ENCODE measurements at places on chromosomes 11 and 22.

GRCh38 chr22:28498044-28498443 is 181.6 kb downstream of the TTC28 start:
- no peak for DNase-seq

DNA sequence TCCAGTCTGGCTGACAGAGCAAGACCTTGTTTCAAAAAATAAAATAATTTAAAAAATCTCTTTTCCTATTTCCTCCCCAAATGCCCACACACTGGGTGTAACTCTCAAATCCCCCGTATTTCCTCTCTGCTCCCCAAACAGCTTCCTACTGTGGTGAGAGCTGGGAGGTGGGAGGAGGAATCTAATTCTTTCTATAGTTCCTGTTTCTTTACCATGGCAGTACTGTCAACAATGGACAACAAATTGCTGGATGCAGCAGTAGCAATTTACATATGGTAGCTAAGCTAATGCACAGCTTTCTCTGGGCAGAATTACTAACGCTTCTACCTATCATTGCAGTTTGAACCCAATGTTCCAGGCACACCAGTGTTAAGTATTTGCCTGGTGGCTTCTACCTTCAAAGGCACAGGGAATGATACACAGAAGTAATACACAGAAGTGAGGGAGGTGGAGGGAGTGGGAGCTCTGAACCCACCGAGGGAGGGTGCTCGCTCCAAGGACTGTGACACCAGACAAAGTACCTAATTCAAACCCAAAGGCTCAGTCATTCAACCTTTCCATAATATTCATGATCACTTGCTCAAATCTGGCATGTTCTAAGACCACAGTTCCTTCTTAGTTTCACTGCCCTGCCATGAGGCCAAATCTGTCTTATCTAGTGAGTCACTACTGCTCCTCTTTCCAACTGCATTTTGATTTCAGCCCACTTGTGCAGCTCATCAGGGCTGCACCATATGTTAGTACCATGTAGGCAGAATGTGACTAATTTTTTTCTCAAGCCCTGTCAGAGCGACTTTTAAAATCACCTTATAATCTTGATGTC is 37.9 kb downstream of the CELF1 start:
- DNase-seq, result no peak

- DNase-seq, result no peak
These were observed 34.9 kb upstream of the CD82 start for GRCh38 chr11:44530413-44531115.

DNA sequence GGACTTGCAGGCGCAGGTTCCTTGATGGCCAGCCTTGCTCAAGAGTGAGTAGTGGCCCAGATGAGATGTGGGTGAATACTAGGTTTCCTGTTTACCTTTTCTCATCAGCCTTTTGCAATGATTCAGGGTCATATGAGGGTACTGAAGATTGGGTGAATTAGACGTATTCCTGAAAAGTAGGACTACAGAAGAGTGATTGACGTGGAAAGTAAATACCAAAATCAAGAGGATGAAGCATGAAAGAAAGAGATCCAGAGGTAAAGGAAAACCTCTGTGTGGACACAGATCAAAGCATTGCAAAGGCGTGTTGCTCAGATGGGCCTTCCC is 59.9 kb downstream of the CYB5R2 start:
- no peak for DNase-seq

DNA sequence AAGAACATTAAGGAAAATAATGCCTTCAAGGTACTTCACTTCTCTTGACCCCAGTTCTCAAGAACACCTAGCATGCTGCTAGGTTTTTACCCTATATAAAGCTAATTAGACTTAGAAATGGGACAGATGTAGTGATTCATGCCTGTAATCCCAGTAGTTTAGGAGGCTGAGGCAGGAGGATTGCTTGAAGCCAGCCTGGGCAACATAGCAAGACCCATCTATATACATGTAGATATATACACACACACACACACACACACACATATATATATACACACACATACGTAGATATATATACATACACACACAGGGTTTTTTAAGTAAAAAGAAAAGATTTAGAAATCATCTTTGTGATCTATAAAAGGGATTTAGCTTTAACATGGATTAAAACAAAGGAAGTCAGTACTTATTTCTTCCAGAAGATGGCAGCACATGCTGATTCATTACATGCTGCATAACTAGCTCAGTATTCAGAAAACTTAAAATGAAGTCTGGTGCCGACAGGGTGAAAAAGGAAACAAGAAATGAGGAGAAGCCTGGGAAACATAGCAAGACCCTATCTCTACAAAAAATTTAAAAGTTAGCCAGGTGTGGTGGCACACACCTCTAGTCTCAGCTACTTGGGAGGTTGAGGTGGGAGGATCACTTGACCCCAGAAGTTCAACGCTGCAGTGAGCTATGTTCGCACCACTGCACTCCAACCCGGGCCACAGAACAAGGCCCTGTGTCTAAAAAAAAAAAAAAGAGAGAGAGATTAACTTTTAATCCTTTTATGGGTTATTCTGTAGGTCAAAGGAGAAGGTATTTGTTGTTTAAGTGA is 28.5 kb upstream of the RBX1 start:
- DNase-seq, result no peak

GRCh38 chr11:88266157-88266556 is 71.4 kb downstream of the CTSC start:
- DNase-seq, result no peak

DNA sequence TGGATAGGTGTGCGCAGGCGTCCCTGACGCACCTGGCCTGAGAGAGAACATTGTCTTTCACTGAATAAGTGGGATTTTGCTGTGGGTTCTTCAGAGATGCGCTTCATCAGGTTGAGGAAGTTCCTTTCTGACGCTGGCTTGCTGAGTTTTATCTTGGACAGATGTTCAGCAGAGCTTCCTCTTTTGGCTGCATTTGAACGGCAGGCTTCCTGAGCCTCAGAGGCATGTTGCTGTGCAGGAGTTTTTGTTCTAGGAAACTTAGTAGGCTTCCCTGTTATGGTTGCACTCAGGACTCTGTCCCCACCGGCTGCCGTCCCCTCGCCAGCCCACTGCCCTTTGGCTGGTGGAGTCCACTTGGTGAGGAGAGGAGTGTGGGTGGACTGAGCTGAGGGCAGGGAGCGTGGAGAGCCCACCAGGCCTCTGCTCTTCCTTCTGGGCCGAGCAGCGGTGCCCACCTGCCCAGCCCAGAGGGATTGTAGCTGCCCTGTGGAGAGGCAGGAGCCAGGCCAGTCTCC is 17.2 kb downstream of the FRMD8 start:
- DNase-seq, result no peak

DNA sequence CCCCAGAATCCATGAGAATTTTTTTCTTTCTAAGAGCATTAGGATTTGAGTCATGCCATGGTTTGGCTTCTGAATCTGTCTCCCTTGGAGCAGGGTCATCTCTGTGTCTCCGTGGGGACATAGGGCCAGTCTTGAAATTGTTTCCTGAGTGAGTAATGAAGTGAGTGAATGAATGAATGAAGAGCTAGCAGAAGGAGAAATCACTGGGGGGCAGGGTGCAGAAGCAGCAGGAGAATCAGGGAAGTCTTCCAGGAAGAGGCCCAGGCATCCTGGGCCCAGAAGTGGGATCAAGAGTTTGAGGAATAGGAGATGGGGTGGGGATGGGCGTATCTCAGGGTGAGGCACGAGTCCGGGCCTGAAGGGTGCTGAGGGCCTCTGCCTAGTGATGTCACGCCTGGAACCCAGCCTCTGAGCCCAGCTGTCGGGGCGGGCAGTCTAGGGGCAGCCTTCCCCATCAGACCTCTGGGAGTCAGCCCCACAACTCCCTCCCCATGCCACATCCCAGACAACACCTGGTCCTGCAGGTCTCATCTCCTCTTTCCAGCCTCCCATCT is 12.5 kb upstream of the MGAT3 start:
- no peak for DNase-seq

- no peak for DNase-seq
These were observed 97.9 kb upstream of the SYT13 start for GRCh38 chr11:45384016-45384415.

DNA sequence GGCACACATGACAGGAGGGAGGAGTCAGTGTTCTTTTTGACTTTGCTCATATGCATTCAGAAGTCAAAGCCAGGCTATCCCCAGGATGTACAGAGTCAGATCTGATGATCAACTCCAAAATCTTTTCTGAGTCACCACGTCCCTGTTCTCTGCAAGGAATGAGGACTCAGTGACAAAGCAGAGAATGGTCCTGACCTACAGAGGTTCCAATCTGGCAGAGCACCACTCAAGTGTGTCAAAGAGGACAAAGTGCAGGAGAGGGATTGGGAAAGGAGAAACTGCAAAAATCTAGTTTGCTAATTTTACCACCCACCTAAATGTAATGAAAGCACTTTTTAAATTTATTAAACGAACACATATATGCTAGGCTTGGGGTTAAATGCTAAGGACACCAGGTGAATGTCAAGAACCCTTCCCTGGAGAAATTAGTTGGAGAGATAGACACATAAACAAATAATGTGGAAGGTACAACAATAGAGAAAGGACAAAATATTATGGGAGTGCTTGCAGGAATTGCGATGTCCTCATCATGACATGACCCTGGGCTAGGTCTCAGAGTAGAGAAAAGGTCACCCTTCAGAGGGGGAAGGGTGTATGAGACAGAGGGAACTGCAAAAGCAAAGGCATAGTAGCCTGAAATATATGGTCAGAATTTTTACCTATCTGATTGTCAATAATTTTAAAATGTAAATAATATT is 56.3 kb downstream of the MTNR1B start:
- no peak for DNase-seq

DNA sequence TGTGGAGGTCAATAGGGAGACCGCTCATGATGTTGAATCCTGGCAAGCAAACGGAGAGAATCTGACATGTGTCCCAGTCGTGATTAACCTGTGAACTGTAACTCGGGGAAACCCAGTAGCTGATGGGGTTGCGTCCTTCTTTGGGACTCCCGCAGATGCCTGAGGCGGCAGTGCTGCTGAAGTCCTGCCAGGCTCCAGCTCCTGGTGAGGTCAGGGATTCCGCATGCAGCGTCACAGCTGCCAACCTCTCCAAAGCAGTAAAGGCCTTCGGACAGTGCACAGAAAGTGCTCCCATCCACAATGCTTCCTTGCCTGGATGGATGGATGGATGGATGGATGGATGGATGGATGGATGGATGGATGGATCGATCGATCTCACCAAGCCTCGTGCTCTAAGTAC is 13.5 kb downstream of the KCNQ1 start:
- DNase-seq, result no peak

DNA sequence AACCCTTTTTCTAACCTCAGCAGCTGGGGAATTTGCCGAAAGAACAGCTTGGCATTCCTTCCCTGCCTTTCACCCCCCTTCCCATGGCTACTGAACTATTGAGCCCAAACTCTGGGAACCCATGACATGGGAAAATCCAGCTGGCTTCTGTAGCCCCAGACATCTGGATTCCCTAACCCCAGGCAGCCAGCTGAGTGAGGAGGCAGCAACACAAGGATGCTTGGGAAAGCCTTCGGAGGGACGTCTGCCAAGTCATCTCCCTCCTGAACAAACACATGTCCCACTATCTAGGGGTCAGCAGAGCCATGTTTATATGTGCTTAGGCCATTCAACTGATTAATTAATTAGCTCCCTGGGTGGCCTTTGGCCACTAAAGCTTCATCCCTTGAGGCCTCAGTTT is 21.6 kb downstream of the LRRC55 start:
- DNase-seq, result no peak

- DNase-seq, result no peak
These were observed 334.5 kb downstream of the TTC28 start for GRCh38 chr22:28344918-28345703.

- no peak for DNase-seq
These were observed 179.6 kb upstream of the PDGFD start for GRCh38 chr11:104343578-104343977.

- DNase-seq, result no peak
These were observed 40.3 kb upstream of the SMTN start for GRCh38 chr22:31040542-31041398.

DNA sequence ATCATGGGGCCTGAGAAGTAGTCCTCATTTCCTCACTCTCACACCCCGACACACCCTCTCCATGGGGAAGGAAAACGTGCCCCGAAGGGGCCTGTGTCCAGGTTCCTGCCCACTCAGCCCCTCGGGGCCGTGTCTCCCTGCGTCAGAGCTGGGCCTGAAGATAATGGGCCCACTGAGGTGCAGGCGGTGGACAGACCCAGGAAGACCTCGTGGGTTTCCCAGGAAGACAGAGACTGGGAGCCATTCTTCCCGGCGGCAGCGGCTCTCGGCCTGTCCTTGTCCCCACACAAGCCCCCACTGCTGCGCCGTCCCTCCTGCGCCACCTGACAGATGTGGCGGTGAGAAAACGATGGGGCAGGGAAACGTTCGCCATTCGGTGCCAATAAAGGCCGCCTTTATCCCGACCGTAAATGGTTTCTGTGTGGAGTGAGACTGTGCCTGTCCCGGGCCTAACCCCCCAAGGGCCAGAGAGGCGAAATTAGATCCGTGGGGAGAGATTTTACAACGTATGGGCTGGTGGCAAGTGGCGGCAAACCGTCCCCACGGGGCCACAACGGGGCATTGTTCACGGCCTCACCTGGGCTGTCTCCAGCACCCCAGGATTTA is 89.0 kb downstream of the CDKN1C start:
- no peak for DNase-seq

- DNase-seq, result no peak
These were observed 148.1 kb downstream of the WNT7B start for GRCh38 chr22:45828841-45829240.

GRCh38 chr11:47056261-47056915 is 119.8 kb downstream of the CSTPP1 start:
- no peak for DNase-seq

GRCh38 chr11:84714316-84714780 is 912.8 kb downstream of the DLG2 start:
- DNase-seq, result no peak

GRCh38 chr11:114684636-114685035 is 6.3 kb downstream of the NXPE2 start:
- DNase-seq, result no peak

All from activated effector memory CD4-positive, alpha-beta T cell treated with Interleukin-2 at 50 U/mL for 16 hours (primary cell).